OCI-M1 (cell line): ENCODE measurements at places on chromosomes 2 and 18.

- peak; percentile 57 for DNase-seq
These were observed 2.9 kb upstream of the CRIM1 start for GRCh38 chr2:36352701-36353100.

DNA sequence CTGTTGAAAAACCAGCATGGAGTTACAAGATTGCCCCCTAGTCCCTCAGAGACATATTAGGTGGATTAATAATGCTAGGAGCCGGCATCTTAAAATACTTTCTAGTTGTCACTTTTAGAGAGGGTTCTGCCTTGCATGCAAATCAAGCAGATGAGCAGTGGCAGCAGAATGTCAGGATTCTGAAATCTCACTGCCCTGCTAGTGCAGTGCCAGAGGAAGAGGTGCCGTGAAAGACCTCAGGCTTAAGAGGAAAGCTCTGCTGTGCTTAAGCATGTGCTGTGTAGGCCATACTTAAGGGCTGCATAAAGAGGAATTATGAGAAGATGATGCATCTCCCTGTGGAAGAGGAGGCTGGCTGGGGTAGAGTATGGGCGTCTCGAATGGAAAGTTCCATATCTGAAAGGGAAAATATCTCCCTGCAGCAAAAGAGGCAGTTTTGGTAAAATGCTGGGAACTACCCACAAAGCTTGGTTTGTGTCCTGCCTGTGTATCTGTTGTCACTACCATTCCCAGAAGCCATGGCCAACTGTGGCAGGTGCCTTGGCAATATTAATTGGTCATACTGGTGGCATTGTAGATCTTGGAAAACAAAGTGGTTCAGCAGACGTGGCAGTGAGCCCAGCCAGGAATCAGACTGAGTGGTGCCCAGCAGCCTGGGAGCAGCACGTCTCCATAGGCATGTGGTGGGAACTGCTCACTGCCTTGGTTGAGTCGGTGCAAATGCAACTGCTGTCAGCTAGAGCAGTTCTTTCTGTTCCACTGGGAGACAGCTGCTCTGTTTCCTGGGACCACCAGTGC is 131.9 kb downstream of the EVA1A start:
- no peak for DNase-seq

DNA sequence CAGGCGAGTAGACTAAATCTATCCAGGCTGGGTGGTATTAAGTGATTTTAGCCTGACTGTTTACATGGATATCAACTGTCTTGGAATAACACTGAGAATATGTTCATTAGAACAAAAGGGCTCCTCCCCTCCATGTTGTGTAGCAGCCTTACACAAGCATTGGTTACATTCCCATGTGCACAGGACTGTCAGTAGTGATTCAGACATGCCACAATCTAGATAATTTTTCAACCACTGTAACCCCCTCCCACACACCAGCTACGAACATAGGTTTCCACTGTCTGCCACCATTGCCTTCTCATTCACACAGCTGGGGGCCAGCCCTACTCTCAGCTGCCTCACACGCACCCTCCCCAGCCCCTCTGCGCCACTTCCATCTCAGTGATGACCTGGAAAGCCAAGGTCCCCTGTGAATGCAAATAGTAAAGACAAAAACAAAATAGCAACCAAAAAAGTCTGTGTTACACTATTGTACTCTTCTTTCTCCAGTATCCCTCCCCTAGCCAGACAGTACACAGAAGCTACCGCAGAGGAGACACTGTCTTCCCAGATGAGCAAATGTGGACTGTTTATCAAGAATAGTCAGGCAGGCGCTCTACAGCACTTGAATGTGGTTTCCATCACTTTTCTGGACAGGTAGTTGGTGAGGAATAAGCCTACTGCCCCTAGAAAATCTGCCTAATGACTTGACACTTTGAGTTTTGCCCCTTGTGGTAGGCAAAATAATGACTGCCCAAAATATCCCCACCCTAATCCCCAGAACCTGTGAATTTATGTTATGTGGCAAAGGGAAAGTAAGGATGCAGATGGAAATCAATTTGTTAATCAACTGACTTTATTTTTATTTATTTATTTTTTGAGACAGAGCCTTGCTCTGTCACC is 27.9 kb upstream of the TYMS start:
- peak; percentile 71 for DNase-seq

DNA sequence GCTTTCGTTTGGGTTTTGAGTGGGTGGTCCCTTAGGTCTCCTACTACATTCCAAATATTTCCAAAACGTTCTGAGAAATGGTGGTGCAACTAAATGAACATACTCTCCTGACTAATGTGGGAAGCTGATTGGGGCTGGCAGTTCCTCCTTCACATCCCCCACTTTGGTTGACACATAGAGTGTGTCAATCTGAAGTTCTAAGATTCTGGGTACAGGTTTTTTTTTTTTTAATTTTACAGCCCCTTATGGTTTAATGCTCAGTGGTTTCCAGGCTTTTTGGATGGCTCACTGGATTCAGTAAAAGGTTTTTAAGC is 58.4 kb upstream of the ITGB6 start:
- no peak for DNase-seq

GRCh38 chr2:43196768-43197587 is 29.4 kb downstream of the ZFP36L2 start:
- DNase-seq = no peak

DNA sequence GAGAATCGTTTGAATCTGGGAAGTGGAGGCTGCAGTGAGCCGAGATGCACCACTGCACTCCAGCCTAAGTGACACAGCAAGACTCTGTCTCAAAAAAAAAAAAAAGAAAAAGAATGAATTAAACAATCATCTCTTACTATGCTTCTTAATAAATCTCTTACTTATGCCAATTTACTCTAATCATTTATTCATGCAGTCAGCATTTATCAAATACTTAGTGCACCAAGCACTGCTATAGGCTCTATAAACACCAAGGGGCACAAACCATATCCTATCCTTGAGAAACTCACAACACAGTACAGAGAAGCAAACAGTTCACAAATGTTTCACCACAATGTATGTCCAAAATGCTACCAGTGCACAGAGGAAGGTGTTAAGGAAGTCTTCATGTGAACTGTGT is 189.4 kb downstream of the PDE11A start:
- DNase-seq = no peak

DNA sequence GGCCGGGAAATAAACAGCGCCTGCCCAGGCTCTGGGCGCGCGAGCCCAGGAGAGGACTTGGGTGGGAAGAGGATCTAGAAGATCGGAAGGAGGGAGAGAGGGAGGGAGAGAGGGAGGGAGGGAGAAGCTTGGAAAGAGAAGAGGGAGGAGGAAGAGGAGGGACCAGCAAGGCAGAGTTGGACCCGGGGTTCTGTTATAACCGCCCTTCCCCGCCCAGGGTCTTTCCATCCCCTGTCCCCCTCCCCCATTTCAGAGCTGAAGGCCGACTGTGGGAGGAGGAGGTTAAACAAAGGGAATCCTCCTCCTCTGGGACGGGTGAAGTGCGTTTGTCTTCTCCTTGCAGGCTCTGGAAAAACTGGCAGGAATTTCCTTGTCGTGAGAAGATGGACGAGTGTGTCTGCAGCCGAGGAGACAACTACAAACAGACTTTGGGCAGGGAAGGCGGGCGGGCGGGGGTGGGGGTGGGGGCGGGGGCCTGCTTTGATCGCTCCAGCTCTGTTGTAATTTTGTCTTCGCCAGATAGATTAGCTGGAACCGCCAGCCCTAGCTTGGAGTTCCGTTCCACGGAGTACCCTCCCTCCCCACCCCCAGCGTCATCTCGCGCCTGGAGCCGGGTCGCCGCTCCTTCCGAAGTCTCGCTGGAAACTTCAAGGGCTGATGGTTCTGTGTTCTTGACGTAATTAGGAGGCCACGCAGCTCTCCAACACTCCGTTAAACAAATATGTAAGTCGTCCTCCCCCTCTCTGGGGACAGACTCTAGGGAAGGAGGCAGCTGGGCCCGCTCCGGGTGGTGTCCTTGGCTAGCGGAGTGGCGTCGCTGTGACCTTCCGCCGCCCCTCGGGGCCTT is 6.4 kb upstream of the SP9 start:
- DNase-seq = no peak

DNA sequence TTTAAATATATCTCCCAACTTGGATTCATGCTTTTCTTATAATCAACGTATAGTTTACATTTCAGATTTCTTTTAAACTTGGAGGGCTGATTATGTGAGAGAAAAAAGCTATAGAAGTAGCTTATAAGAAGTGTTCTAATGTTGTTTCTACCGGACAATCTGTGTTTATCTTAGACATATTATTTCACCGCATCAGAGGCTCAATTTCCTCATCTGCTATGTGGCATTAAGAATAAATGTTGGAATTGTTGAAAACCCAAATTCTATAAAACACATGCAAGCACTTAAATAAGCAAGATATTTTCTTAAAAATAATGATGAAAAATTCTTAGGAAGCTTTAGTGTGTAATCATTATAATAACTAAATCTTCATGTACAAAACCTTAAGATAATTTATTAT is 407.9 kb downstream of the HRH4 start:
- DNase-seq = no peak

GRCh38 chr2:174600349-174600748 is 2.7 kb upstream of the WIPF1 start:
- no peak for DNase-seq

DNA sequence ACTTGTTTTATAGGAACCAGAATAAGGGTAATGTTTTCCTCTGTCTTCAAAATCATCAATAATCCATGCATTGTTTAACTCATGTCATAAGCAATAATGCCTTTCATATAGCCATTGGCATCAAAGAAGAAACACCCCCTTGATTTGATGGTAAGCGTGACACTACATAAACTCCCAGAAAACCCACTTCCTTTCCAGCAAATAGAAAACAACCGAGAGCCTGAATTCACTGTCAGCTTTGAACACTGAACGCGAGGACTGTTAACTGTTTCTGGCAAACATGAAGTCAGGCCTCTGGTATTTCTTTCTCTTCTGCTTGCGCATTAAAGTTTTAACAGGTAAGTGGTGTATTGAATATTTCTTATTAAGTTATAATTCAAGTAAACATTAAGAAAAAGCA is at the start of gene ICOS:
ICOS (plus strand) TSS at position 229 of the 400 bp plus-strand sequence; CDS start at position 281, 52 bp downstream.
- peak; percentile 6 for DNase-seq

DNA sequence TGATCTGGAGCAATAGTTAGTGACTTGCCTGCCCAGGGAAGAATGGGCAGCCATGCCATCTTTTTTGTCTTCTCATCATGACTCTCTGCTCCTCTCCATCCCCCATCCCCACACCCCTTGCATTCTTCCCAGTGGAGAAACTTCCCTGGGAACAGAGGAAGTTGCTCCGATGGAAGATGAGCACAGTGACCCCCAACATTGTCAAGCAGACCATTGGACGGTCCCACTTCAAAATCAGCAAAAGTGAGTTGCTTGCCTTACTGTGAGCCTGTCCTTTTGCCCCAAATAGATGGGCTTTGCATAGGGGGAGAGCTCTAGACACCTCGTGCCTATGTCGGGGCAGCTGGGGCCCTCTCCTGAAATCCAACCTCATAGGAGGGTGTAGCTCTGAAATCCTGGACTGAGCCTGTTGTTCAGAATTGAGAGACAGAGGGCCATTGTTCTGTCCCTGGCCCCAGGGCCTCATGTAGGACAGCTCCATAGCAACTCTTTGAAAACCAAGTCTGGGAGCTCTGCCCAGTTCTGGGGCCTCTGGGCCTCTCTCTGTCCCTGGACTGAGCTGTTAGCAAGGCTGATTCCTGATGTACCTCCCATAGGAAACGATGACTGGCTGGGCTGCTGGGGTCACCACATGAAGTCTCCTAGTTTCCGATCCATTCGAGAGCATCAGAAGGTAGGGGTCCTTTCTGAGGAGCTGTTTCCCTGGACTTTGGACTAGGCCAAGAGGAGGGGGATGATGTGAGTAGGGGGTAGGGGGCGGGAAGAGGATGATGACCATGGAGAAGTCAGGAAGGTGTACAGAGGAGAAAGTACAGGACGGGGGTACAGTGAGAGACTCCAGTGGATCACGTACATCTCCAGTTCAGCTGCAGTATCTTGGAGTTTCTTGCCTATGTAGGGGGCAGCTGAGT is 35.2 kb downstream of the TTLL4 start:
- no peak for DNase-seq

DNA sequence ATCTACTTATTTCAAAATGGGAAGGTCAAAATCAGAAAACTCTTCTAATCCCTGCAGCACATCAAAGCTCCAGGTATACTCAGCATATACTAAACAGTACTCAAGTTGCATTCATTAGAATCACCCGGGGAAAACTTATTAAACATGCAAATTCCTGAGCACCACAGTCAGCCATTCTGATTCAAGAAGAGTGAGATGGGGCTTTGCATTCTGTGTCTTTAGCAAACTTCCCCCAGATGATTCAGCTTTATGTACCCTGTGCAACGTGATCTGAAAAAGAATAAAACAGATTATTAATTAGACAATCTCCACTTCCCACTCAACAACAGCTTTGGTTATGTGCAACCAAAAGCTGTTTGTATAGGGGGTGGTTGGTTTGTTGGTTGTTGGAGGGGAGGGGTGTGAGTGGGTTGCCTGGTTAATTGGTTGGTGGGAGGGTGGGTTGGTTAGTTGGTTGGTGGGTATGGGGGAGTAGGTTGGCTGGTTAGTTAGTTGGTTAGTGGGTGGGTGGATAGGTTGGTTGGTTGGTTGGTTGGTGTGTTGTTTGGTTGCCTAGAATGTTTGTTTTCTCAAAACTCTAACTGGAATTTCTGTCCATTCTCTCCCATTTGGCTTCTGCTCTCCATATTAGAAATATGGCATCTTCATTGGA is 112.5 kb upstream of the AGAP1 start:
- no peak for DNase-seq

DNA sequence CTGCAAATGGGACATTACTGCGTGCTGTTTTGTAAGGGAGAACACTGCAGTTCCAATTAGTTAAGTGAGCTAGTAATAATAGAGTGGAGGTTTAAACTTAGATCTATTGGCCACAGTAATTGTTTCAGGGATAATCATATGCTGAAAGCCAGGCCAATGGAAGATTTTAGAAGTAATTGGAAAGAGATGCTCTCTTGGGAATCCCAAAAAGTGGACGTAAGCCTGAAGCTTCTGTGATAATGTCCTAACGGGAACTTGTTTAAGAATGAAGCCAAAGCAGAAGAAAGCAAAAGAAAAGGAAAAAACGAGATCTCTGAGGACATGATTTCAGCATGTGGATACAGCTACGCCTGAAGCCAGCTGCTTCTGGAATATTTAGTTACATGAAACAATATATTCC is 594.6 kb downstream of the SLC4A3 start:
- DNase-seq = no peak

DNA sequence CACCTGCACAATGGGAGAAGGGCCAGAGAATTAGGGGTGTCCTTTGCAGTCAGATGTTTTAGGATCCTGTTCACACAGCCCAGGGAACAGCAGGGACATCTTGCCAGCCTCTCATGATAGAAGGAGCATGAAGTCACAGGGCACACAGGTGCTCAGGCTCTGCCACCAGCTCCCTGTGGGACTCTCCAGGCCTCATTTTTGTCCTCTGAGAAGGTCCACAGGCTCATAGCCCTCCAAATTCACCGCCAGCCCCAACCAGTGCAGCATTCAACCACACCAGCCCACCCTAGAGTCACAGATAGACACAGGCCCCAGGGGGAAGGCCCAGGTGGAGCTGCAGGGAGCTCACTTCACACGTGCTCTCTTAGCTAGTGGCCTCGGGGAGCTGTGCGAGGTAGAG is 391.7 kb downstream of the TNS1 start:
- DNase-seq = no peak

- DNase-seq = no peak
These were observed 195.2 kb downstream of the GLI2 start for GRCh38 chr2:120930864-120931263.

- no peak for DNase-seq
These were observed 6.8 kb downstream of the FHL2 start for GRCh38 chr2:105391763-105392662.

- no peak for DNase-seq
These were observed 332.6 kb upstream of the ACVR2A start for GRCh38 chr2:147512206-147512605.

- DNase-seq = no peak
These were observed 52.9 kb upstream of the EML6 start for GRCh38 chr2:54670485-54671009.
